Activated effector memory CD4-positive, alpha-beta T cell treated with Interleukin-2 at 50 U/mL for 16 hours (primary cell): ENCODE measurements at places on chromosomes 4 and X.

DNA sequence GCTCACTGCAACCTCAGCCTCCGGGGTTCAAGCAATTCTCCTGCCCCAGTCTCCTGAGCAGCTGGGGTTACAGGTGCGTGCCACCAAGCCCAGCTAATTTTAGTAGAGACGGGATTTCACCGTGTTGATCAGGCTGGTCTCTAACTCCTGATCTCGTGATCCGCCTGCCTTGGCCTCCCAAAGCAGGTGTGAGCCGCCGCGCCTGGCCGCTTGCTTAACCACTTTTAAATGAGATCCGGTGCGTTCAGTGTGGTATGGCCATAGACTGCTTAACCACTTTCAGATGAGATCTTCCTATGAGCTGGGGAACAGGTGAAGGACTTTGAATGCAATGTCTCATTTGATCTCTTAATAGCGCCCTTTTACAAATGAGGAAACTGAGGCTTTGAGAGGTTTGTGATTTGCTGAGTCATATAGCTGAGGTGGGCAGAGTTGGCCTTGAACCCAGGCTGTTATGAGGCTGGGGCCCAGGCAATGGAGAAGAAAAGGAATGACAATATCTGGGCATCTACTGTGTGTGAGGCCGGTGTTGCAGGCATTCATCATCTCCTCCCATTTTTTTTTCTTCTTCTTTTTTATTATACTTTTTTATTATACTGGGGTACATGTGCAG, 41.9 kb upstream of the NSG1 start:
- DNase-seq: no peak

GRCh38 chr4:7424553-7425111, 10.1 kb downstream of the PSAPL1 start:
- DNase-seq: no peak

- no peak for DNase-seq
Observed at GRCh38 chr4:3307060-3307459, 14.2 kb downstream of the RGS12 start.

GRCh38 chr4:164935363-164935762, 42.1 kb downstream of the TRIM61 start:
- DNase-seq: no peak

DNA sequence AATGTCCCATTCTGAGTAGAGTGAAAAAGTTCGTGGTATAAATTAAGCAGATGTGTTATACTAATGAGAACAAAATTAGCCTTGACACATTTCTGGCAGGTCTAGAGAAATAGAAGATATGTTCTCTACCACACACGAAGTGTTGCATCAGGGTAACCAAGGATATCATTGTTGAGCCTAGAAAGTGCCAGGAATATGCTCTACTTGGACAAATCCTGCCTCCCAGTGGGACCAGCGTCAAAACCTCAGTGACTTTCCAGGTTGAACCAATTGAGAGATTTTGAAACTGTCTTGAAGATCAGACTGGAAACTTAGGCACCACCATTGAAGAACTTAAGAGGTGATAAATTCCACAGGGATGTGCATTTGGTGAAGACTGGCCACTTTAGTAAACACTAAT, 115.9 kb downstream of the HPGD start:
- DNase-seq: no peak

- DNase-seq: no peak
Observed at GRCh38 chr4:89836897-89837384, at the start of gene SNCA. SNCA (minus strand) TSS chr4:89837161; CDS start chr4:89835667, 1,494 bp downstream.
